ENCODE measurements at places on chromosomes 13 and 19.
A peak's percentile ranks its signal among the peaks of the same experiment; 100 is the strongest.

DNA sequence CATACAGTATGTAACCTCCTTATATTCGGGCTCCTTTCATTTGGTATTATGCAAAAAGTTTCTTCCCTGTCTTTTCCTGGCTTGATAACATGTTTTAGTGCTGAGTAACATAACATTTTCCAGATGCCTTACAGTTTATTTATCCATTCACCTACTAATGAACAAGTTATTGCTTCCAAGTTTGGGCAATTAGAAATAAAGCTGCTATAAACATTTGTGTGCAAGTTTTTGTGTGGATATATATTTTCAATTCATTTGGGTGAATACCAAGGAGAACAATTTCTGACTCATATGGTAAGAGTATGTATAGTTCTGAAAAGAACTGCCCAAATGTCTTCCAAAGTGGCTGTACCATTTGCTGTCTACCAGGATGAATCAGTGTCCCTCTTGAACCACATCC, 360.9 kb downstream of the PCDH17 start:
- no peak for DNase-seq

GRCh38 chr19:45331411-45331810, 8.7 kb upstream of the CKM start:
- DNase-seq = no peak

DNA sequence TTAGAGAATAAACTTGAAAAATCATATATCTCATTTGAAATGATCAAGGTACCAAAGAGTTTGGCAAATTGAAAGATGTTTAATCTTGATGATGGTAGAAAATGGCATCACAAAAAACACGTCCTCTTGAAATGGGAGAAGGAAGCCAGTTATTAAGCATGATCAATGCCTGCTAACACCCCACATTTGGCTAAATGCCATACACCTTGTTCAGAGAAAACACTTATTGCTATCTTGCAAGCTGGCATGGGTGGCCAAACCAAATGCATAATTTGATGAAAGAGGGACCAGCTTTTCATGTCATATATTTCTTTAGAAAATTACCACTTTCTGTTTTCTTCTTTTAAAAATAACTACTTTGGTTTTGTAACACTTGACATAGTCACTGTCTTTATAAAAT, 141.3 kb downstream of the ZAR1L start:
- no peak for DNase-seq

- DNase-seq = no peak
These were observed 546.6 kb downstream of the KCTD12 start for GRCh38 chr13:76339649-76340048.

DNA sequence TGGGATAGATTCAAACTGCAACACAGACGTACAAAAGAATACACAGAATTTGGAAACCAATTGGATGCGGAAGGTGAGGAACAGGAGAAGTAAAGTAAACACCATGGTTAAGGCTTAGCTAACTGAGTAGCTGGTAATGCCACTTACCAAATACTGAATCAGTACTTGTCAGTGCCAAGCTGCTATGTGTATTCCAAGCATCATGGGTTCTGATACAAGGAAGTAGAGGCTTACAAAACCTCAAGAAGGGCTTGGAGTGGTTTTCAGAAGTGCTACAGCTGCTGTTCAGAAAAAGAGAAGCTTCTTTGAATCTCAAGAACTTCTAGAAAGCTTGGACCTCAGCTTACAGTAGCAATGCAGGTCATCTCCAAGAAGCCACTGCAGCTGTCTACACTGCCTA, 35.9 kb upstream of the DCT start:
- DNase-seq = no peak

- peak; percentile 7 for DNase-seq
These were observed 551 bp downstream of the FZR1 start for GRCh38 chr19:3506384-3507340.

GRCh38 chr13:95382411-95382810, 81.2 kb upstream of the ABCC4 start:
- DNase-seq = peak; percentile 40

DNA sequence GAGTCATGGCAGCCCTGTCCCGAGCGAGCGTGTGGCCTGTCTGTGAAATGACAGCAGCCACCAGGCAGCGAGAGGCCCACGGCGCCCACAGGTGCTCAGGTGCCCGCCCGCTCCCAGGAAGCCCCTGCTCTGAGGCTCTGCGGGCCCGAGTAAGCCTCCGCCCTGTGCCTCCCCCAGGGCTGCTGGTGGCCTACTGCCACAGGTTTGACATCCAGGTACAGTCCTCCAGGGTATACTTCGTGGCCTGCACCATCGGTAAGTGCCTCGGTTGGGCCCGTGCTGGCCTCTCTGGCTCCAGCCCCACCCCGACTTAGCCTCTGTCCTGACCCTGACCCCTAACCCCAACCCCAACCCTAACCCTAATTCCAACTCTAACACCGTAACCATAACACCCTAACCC, 15.0 kb upstream of the TMPRSS9 start:
- DNase-seq = no peak

GRCh38 chr13:68076046-68076445, 845.9 kb upstream of the PCDH9 start:
- DNase-seq = no peak

- no peak for DNase-seq
These were observed 10.0 kb upstream of the IGFL2 start for GRCh38 chr19:46137915-46138473.

GRCh38 chr13:35769812-35770211, 293.3 kb upstream of the MAB21L1 start:
- DNase-seq = no peak

DNA sequence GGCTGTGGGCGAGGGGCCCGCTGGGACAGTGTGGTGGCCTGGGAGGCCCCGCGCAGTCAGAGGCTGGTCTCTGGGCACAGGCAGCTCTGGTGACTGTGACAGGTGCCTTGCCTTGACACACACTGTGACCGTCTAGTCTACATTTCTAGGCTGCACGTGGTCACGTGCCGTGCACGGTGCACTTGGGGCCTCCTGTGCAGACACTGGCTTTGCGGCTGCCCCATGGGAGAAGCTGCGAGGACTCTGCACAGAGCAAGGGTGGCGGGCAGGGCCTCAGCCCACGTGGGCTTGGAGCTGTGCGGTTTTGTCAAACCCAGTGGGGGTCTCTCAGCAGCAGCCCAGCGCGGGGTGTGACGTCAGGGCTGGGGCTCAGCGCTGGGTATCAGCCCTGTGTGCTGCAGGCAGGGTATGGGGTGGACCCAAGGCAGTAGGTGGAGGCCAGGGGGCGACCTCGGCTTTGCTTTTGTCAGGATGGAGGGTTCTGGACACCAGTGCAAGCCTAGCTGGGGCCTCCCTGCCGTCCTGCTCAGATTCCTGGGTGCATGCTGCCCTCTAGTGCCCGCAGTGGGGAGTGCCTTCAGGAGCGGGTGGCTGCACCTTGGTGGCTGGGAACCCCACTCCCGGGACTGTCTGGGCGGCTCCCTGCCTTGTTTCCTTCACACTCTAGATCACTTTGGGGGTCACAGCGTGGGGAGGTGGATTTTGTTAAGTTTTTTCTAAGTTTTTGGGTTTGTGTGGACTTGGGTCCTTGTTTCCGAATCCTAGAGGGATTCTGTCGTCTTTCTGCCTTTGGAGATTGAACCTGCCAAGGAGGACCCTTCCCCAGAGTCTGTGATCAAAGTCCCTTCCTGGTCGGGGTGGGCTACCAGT, 62.6 kb downstream of the KDM4B start:
- peak; percentile 92 for DNase-seq

GRCh38 chr19:34118879-34119748, 53.2 kb upstream of the LSM14A start:
- no peak for DNase-seq

GRCh38 chr13:110301606-110302553, 5.1 kb downstream of the COL4A1 start:
- no peak for DNase-seq

DNA sequence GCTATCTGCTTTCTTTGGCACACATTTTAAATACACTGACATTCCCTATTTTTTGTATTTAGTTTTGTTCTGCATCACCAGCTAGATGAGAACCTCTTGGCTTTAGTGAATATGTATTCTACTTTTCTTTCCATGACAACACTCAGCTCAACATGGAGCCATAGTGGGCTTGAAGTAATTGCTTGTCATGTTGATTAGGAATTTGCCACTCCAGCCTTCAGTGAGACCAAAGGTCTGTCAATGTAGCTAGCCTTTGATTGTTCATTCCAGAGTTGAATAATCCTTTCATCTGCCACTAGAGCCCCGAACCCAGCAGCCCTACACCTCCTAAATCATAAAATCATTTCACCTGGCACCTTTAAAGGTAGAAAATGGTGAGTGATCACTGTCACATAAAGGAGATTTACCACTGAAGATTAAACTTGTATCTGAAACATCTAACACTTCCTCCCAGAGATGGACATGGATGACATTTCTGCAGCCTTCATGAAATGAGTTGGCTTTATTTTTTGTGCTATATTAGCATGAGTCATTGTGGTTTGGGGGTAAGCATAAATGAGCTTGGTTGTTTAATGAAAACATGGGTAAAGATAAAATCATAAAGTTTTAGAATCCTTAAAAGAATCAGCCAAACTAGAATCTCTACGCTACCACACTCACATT, 29.2 kb upstream of the GARRE1 start:
- peak; percentile 58 for DNase-seq

- no peak for DNase-seq
These were observed 2.1 kb downstream of the SIX5 start for GRCh38 chr19:45766869-45767346.

DNA sequence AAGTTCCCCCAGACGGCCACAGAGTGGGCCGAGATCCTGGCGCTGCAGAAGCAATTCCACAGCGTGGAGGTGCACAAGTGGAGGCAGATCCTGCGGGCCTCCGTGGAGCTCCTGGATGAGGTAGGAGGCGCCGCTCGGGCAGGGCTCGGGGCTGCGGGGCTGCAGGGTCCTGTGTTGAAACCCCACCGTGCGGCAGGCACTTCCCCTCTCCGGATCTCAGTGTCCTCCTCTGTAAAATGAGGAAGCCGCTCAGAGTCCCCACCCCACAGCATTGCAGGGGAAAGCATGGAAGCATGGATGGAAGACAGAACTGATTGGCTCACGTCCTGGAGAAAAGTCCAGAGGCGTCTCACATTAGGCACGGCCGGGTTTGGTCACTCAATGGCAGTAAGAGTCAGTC, 6.8 kb upstream of the SCN1B start:
- DNase-seq = no peak

DNA sequence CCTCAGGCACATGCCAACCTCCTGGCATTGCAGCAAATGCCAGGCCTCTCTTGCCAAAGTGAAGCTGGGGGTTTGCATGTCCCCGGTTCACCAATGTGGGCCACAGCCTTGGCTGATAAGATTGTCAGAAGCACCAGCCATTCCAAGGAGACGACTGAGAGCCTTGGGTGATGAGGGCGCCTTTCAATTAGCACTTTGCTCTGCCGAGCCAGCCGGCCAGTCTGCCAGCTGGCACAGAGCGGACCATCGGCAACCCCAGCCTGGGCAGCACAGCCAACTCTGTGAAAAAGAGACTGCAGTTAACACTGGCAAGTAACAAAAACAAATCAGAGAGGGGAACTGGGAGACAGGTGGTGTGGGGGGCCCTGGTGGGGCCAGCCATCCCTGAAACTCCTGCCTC, 67.3 kb downstream of the EFNB2 start:
- DNase-seq = no peak

GRCh38 chr19:53537121-53537520, 824 bp upstream of the ZNF331 start:
- no peak for DNase-seq

DNA sequence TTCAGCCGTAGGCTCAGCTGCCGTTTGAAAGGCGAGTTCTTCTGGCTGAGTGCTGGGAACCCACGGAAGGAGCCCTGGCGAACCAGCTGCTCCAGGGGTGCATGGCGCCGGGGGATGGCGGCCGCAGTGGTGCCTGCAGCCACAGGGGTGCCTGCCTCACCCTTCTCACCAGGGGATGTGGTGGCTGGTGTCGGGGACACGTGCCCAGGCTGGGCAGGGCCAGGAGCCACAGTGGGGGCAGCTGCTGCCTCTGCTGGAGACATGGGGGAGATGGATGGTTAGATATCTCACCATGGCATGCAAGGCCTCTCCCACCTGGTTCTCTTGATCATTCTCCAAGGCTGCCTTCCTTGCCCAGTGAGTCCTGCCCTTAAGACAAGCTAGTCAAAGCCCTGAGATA, 17.1 kb downstream of the NUMBL start:
- DNase-seq = no peak

DNA sequence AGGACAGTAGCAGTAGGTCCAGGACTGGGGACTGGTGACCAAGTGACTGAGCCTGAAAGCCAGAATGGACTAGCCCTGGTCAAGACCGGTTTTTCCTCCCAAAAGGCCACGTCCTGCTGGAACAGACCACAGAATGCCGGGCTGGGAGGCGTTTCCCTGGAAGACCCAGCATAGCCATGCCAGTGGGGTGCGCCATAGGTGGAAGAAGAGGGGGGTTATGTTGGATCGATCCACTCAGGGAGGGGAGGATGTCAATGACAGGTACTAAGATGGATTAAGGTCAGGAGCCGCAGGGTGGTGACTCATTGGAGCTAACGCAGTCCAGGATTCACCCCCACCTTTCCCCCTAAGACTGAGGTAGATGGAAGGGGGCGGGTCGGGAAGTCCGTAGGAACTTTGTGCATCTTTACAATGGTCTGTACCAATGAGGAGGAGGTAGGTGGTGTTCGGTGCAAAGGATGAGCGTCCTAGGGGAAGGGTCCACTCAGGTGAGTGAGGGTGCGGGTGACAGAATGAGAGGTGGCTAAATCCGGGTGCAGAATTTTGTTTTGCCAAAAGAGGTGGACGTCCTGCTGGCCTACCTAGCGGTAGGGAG, 21.0 kb downstream of the VASP start:
- peak; percentile 90 for DNase-seq

DNA sequence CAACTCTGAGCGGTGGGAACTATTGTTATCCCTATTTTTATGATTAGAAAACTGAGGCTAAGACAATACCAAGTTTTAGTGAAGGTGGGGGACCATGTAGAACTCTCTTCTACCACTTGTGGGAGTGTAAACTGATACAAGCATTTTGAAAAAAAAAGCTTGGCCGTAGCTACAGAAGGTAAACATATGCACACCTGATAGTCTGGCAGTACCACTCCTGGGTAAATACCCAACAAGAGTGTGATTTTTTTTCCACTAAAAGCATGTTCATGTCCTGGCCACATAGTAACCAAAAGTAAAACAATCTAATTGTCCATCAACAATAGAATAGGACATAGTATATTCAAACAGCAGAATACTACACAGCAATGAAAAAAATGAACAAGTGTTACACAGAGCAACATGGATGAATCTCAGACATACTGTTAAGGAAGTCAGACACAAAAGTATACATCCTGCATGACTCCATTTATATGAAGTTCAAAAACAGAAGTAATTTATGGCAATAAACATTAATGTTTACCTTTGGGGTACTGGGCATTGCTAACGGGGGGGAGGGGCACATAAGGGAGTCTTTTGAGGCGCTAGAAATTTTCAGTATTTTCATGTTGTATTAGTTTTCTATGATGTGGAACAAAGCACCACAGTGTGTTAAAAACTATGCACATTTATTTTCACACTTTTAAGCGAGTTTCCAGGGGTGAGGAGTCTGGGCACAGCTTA, 6.4 kb upstream of the SPATA13 start:
- no peak for DNase-seq

- DNase-seq = peak; percentile 25
These were observed 39.1 kb downstream of the SLC7A9 start for GRCh38 chr19:32830231-32831014.
